Kasumi-1 (cell line): ENCODE measurements at places on chromosomes 12 and 14.

DNA sequence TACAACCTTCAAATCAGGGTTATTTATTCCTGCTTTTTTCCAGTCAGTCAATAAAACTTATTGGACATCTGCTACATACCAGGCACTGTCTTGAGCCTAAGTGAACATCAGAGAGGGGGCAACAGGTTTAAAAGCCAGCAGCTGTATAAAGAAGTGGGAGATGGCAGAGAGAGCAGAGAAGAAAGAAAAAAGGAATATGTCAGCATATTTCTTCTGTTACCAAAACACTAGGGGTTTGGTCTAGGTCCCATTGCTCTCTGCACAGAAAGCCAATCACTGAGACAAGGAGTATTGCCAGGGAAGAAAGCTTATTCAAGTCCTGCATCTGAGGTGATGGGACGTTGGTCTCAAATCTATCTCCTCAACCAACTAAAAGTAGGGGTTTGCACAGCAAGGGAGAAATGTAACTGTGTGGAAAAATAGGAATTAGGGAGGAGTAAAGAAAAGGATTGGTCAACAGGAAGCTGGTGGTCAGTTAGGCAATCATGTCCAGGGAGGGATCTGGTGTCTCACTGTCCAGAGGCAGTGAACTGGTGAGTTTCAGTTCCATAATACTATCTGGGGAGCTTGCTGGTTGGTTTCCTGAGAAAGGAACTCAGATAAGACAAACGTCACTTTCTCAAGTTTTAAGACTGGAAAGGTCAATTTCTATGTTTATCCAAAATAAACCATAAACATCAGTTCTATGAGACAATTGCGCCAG, 107.5 kb downstream of the PHLDA1 start:
- no peak for DNase-seq

DNA sequence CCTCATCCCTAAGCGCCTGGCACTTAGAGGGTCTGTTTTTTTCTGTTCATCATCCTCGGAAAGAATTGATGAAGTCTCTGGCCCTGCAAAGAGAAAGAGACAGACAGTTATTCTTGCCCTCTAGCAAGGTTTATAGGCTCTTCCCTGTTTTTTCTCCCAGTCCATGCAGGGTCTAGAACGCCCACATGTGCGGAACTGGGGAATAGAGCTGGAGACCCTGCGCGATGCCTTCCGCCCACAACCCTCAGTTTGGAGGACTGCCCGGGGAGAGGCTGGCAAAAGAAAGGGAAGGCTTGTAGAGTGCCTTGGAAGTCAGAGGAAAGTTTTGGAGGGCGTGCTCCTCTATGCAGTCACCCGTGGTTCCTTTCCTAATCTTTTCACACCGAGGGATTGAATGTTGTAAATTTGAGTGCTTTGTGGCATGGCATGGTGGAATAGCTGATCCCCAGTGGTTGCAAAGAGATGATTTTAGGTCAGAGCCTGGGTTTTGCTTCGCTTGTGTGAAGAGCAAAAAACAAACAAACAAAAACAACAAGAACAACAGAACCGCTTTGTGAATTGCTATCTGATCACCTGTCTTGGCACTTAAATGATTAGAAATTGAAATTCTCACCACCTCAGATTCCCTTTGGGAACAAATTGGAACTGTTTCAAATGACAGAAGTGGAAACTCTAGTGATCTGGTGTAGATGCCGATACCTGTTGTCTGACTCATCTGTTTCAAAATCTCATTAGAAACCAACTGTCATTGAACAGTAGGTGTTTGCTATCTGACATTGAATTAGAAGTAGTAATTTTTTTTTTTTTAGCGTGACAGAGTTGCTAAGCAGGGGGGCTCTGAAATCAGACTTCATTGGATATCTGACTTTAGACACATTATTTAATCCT, 947 bp downstream of the GAS2L3 start:
- no peak for DNase-seq

DNA sequence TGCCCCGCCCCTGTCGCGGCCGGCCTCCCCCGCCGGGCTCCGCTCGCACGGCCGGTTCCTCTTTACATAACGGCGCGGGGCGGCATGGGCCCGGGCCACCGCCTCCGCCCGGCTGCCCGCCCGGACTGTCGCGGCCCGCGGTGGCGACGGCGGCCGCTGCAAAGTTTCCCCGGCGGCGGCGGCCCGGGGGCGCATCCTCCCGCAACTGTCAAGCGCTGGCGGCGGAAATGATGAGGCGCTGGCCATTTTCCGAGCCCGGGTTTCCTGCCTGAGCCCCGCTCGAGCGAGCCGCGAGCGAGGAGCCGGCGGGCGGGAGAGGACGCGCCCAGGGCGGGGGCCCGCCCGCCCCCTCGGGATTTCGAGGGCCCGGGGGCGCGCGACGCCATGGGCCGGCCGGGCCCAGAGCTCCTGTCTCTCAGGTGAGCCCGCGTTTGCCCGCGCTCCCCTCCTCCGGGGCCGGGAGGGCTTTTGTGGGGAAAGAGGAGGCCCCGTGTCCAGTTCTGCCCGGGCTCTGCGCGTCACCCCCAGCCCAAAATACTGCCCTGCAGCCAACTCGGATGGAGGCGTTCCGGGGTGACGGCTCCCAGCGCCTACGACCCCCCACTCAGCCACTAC, at the start of gene SH2B3:
TSS of gene SH2B3 (plus strand) at position 65 of the 615 bp plus-strand sequence. CDS start 12,223 bp downstream, outside the sequence.
- no peak for DNase-seq

- DNase-seq = no peak
Measured at GRCh38 chr12:26360062-26360461, 164.7 kb downstream of the SSPN start.

DNA sequence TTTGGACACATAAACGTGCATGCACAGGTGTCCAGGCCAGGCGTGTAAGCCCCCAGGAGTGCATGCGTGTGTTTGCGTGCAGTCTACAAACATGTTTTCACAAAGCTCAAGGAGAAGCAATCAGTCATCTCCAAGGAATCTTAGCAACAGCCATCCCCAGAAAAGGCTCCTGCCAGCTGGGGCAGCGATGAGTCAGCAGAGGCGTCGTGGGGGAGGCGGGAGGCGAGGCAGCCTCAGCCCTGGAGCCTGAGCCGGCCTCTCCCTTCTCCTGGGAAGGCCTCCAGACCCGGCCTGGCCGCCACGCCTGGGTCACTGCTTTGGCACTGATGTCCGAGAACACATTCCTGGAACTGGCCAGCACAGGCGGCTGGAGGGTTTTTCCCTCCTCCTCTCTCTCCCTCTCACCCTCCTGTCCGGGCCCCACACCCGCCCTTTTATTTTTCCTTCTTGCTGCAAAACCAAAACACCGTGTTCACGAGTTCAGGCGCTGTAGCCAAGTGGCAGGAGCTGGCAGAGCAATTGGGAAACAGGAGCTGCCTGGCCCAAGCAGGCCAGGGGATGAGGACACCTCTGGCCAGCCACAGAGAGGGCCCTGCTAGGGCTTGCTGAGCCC, 92.7 kb downstream of the LRRC74A start:
- DNase-seq = peak; percentile 69

DNA sequence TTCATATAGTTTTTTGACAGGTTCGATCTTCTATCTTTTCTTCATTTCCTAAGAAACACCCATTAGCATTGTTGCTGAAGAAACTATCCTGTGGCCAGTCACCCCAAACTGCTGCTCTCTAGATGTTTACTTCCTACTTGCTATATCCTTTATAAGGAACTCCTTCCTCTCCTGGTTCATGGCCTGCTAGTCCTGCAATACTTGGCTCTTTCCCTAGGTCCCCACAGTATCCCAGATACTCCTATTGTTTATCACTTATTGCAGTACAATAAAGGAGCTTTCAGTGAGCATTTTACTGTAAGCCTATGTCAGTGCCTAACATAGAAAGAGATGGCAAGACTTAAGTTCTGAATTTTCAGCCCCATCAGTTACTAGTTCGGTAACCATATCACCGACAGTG, 2.8 kb downstream of the ALDH6A1 start:
- DNase-seq = no peak

GRCh38 chr14:76390621-76391020, 14.7 kb downstream of the ESRRB start:
- no peak for DNase-seq

- DNase-seq = no peak
Measured at GRCh38 chr14:67492538-67492937, 4.0 kb upstream of the TMEM229B start.

DNA sequence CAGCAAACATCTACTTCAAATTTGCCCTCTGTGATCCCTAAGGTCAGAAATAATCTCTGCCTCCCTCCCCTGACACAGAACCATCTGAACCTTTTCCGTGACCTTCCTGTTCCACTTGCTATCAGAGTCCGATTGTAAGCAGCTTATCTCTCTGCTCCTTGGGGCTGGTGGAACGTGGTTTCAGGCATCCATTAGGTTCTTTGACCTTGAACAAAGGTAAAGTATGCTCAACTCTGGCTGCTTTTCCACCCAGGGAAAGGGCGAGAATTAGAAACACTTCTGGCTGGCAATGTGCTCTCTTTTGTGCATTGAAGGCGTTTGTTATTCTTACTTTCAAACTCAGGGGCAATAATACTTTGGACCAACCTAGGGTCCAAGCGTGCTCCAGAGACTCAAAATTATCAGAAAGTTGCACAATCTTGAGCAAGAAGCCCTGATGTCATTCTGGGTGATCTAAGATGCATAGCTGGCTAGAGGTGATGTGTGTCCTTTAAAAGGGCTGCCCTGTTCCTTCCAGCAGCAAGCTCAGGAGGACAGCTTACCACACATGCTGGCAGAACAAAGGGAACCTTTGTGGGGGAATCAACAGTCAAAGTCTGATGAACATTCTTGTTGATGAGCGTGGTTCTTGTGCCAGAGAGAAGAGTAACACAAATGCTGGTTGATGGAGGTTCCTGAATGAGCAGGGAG, 29.8 kb downstream of the ADGRD1 start:
- DNase-seq = no peak

GRCh38 chr12:72472350-72472749, 200.2 kb downstream of the TRHDE start:
- DNase-seq = no peak

GRCh38 chr14:64855721-64856528, 23.8 kb downstream of the SPTB start:
- DNase-seq = no peak

DNA sequence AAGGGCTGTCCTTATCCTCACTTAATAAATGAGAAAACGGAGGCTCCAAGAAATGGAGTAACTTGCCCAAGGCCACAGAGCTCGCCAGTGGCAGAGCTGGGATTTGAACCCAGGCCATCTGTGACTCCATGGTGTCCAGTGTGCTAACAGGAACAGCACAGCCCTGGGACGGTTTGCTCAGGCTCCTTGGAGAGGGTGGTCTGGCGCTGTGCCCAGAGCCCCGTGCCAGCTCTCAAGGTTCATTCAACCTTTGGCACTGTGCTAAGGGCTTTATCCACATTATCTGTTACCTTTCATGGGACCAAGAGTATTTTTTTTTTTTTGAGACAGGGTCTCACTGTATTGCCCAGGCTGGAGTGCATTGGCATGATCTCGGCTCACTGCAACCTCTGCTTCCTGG, 8.1 kb downstream of the DAO start:
- no peak for DNase-seq

DNA sequence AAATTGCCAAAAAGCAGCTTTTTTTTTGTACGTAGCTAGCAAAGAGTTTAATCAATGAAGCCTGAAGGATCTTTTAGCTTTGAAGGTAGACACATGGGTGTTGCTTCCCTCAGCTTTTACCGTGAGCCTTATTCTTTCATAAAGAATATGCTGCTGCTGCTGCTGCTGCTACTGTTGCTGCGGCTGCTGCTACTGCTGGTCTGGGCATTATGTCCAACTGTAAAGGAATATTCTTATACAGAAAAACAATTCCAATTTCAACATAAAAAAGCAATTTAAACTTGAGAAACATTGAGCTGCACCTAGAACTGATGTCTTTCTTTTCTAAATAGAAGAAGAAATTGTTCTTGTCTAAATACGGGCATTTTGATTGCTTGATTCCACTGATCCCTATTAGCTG, 38.9 kb upstream of the PPP1R12A start:
- DNase-seq = no peak

DNA sequence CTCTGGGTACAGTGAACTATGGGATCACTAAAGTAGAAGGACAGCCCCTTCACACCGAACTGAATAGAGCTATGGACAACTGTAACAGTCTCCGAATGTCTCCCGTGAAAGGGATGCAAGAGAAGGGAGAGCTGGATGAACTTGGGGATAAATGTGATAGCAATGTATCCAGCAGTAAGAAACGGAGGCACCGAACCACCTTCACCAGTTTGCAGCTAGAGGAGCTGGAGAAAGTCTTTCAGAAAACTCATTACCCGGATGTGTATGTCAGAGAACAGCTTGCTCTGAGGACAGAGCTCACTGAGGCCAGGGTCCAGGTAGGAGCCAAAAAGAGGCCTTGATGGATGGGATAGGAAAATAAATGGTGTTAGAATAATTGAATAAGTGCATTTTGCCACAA, 3.5 kb downstream of the ALX1 start:
- DNase-seq = no peak

DNA sequence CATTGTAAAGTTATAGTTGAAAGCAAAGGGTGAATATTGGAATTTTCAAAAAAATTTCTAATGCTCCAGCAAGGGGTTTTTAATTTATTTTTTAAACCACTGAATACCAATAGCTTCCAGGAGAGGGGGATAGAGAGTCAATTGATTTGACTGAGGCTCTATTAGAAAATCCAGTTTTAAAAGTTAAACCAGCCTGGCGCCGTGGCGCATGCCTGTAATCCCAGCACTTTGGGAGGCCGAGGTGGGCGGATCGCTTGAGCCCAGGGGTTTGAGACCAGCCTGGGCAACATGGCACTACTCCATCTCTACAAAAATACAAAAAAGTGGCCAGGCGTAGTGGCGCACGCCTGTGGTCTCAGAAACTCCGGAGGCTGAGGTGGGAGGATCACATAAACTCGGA, 150.1 kb downstream of the SLC38A4 start:
- DNase-seq = peak; percentile 45
